Caco-2 (cell line): ENCODE measurements at places on chromosomes 5 and 9.
A peak's percentile ranks its signal among the peaks of the same experiment; 100 is the strongest.

DNA sequence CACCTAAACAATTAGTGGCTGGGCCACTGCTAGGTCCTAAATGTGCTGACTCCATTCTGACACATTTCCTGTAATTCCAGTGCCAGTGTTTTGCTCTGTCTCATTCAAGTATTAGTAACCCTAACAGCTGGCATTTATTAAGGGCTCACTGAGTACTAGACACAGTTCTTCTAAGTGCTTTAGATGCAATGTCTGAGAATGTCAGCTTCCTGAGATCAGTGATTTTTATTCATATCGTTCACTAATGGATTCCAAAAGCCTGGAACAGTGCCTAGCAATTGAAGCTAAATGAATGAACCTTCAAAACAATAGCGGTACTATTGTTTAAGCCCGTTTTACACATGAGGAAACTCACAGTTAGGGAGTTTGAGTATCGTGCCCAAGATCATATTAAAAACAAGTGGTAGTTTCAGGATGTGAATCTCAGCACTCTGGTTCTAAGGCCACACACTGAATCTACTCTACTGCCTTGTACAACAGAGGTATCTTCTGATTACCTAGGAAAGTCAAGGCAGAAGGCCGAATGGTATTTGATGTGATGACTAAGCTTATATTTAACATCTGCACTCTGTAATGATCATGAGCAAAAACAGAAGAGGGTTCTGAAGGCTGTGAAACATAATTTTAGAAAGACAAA lies 304.0 kb downstream of the PJA2 start:
- DNase-seq = no peak

GRCh38 chr5:78908173-78909061 lies 76.7 kb downstream of the ARSB start:
- peak; percentile 61 for DNase-seq

DNA sequence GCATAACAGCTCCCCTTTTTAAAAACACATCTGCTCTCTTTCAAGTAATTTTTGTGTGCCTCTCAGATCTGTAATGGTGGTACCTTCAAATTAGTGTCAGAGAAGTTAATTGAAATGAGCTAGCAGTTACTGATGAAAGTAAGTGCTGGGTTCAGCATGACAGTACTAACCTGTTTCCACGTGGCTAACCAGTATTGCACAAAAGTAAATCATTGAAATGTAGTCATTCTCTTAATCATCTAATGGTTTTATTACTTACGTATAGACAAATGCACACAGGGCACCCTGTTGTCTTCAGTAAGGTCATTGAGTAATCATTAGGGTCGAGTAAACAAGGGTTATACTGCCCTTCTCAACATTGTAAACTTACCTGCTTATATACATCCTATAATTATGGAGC lies 157.8 kb upstream of the PRR16 start:
- DNase-seq = no peak

DNA sequence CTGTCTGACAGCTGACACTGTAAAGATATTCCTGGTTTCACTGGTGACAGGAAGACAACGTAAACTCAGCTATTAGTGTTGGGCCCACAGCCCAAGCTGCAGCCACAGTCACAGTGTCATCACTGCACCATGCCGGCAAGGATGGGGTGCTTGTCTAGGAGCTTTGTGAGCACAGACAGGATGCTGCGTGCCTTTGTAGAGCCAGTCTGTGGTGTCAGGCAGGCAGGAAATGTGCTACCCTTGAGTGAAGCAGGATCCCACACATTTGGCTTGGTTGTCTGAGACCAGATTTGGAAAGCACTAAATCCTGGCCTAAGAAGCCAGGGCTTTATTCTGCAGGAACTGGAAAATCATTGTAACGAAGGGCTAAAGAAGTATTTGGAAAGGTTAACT lies 121.6 kb upstream of the ADAMTS16 start:
- no peak for DNase-seq

- DNase-seq = no peak
Observed at GRCh38 chr5:2519153-2519552, 232.3 kb downstream of the IRX2 start.

DNA sequence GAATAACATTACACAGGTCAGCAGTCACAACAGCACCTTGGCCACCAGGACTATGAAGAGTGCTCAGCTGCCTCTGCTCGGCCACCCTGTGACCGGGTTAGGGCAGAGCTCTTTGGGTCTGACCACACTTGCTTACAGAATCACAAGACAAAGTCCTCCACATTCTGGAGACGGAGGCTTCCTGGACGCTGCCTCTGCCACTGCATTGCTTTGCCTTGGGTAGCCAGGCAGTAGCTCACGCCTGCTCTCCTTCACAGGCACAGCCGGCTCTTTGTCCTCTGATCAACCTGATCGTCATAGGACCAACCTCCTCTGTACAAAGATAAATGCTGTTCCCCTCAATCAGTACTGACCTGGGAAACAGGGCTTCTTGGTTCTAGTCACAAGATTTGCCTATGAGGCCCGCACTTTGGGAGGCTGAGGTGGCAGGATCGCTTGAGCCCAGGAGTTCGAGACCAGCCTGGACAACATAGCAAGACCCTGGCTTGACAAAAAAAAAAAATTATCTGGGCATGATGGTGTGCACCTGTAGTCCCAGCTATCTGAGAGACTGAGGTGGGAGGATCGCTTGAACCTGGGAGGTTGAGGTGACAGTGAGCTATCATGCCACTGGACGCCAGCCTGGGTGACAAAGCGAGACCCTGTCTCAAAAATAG lies 128.4 kb upstream of the IER5L start:
- DNase-seq = no peak

GRCh38 chr9:81611664-81612063 lies 77.7 kb downstream of the TLE1 start:
- no peak for DNase-seq
